RCC 7860 (cell line): ENCODE measurements at places on chromosomes 7 and 10.

- DNase-seq, result no peak
Measured at GRCh38 chr7:25906003-25906402, 246.0 kb upstream of the NFE2L3 start.

DNA sequence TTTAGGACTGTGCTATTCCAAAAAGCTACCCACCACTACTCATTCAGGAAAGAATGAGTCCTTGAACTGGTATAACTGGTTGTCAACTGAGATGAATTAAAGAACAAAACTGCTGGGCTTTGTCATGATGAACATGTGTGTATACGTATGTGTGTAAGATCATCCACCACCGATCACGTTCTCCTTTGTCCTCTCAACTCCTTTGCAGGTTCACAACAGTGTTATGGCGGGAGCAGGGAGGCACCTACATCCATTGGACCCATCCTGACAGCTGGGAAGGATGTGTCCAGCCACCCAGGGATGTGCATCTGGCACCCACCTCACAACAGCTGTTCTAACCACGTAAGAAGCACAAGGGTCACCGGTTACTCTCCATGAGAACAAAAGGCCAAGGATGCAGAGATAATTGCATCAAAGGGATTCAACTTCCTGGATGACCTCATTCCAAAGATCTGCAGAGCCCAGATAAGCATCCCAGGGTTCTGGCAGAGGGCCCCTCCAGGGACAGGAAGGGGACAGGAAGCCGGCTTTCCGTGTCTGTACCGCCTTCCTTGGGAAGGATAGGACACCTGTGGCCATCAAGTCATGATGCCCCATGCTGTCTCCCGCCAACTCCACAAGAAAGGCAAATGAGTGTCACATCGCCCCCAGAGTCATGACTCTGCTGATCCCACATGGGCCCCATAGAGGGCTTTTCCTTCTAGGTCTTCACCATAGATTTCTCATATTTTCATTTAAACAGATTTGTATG lies 66.1 kb downstream of the STEAP1B start:
- DNase-seq, result peak; percentile 25

DNA sequence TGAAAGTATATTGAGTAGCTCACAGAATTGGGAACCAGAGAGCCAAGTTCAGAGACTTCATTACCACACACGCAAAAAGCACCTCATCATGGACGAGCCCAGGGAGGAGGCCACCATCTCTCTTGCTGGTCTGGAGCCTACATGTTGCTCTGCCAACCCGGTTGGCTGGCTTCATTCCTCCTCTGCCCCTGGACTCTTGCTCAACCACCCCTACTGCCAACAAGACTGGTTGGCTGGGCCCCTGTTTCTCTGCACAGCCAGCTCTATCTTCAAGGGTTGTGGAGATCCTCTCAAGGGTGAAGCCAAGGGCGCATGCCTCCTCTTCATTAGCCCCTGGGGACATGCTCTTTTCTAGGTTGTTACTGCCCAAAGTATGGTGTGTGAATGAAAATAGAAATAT lies 142.7 kb downstream of the JCAD start:
- DNase-seq, result no peak

- no peak for DNase-seq
Measured at GRCh38 chr10:6558759-6559461, 21.2 kb downstream of the PRKCQ start.

DNA sequence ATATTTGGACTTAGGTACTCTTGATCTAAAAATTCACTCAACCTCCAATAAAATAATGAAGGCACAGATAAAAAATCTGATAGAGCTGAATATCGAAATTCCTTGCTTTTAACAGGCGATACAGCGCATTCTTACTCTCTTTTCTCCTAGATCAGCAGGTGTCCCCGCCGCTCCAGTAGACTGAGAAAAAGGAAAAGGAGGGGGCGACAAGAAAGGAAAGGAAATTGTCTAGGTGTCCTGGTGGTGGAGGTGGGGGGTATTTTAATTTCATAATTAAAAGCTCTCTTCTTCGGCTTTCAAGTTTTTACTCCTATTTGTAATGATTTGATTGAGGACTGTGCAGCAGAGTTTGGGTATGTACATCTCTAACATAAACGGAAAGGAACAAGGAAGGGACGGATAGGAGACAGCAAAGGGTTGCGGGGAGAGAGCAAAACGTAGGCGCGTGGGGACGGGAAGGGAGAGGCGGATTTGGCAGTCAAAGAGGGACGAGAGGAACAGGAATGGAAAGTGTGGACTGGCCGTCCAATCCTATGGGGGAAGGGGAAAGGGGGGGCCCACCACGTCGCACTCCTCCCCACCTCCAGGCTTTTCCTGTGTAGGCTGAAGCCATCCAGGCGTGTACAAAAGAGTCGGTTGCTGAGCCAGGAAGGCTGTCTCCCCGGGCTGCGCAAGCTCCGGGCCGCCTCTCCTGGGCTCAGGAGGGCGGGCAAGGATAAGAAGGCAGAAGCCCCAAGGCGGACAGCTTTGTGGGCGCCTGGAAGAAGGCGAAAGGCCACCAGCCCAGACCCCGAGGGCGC lies 875 bp upstream of the HECTD2 start:
- DNase-seq, result peak; percentile 83

- no peak for DNase-seq
Measured at GRCh38 chr7:70285187-70285586, 686.9 kb downstream of the AUTS2 start.

- DNase-seq, result peak; percentile 89
Measured at GRCh38 chr10:119319161-119319919, 112.0 kb downstream of the GRK5 start.

GRCh38 chr7:140364819-140365218 lies 33.5 kb downstream of the SLC37A3 start:
- no peak for DNase-seq
